ENCODE measurements at places on chromosomes 4 and X.

DNA sequence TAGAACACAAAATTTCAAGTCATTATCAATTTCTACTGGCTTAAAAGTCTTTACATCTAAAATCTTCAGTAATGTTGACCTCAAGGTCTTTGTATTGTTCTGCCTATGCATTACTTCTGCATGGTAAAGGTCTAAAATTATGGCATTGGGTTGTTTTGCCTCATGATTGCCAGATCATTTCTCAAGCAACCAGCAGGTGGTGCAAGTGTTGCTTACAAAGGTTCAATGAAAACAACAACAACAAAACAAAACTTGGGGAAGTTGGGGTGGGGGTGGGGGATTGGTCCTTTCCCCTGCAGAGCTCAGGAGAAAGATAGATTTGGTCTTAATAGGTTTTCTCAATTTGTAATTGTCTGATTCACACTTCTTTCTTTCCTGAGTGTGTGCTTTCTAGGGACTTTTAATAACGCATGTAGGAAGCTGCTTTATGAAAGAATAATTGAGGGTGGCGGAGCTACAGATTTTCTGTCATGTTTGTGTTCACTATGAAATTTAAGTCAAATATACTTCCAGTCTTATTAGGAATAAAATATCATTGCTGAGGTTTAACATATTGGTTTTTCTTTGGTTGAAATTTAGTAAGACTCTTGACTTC is 145.1 kb downstream of the COL4A5 start:
- DNase-seq, result no peak

- no peak for DNase-seq
Observed at GRCh38 chrX:16100673-16101072, 22.7 kb upstream of the GRPR start.

GRCh38 chr4:84803720-84804119 is 162.8 kb downstream of the WDFY3 start:
- DNase-seq, result no peak

GRCh38 chr4:100960232-100960631 is 387.1 kb downstream of the PPP3CA start:
- DNase-seq, result no peak

DNA sequence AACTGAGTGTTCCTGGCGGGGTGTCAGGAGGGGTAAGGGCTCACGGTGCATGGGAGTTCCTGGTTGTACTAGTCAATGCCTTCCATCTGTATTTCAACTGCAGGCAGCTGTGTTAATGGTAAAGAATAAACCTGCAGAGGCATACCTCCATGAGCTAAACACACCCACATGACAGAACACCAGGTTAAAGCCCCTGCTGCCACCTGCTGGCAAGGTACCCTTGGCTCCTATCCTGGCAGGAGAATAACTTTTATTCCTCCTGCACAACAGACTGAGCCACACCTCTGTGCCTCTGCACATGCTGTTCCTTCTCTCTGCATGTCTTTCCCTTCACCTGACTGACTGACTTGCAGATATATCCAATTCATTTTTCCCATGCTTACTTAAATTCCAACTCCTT is 11.1 kb downstream of the ITIH6 start:
- DNase-seq, result no peak

- no peak for DNase-seq
Observed at GRCh38 chr4:169248645-169249044, 22.1 kb downstream of the SH3RF1 start.

DNA sequence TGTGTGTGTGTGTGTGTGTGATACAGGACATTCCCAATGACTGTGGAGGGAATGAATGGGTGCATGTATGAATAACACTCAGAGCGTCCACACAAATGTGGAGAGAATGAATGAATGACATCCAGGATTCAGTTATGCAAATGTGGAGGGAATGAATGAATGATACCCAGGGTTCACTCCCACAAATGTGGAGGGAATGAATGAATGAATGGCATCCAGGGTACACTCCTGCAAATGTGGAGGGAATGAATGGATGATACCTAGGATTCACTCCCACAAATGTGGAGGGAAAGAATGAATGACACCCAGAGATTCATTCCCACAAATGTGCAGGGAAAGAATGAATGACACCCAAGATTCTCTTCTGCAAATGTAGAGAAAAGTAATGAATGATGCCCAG is 36.0 kb upstream of the ASMTL start:
- no peak for DNase-seq

- DNase-seq, result no peak
Observed at GRCh38 chrX:20270562-20270890, 3.8 kb upstream of the RPS6KA3 start.

GRCh38 chrX:110317061-110317819 is 645 bp downstream of the AMMECR1 start:
- no peak for DNase-seq

DNA sequence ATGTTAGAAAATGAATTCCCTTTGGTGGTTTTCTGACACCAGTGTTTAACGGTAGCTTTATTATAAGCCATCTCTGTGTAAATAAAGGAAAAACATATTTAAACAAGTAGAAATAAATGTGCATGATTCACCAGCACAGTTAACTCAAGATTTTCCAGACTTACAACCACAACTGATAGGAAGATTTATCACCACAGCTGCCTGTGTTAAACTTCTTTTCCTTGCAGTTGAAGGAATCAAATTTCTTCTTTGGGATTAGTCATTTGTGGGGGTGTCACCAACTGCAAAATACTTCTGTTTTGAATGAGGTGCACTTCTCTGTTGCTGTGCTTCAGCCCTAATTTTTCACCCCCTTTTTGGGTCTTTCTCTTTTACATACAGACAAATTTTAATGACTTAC is 128.1 kb upstream of the STK26 start:
- no peak for DNase-seq

DNA sequence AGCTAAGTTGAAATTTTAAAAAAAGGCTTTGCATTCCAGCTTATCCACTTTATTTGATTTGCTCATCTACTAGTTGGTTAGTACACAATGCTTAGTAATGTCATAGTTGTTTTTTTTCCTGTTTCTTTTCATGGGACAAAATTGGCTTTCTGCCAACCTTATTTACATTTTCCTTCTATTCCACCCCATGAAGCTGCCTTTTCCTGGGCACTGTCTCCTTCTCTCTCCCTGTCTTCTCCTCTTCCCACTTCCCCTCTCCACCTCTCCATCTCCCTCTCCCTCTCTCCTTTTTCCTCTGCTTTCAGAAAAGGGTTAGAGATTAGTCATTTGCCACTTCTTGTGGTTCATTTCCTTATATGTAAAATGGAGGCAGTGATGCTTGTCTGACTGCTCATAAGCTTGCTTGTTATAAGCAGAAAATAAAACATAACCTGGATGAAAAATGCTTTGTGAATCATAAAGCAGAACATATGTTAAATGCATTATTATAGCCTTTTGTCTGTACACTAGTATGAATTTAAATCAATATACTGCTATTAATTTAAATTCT is 181.9 kb downstream of the CEP135 start:
- no peak for DNase-seq

DNA sequence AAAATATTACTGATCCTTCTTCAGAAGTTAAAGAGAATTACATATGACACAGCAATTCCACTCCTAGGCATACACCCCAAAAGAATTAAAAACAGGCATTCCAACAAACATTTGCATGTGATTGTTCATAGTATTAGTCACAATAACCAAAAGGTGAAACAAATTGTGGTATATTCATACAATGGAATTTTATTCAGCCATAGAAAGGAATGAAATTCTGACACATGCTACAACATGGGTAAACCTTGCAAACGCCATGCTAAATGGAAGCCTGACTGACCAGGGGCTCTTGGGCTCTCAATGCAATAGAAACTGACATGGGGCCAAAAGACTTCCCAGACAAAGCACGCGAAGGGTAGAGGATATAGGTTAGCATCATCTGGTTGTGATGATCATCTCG is 62.1 kb upstream of the S100G start:
- no peak for DNase-seq

DNA sequence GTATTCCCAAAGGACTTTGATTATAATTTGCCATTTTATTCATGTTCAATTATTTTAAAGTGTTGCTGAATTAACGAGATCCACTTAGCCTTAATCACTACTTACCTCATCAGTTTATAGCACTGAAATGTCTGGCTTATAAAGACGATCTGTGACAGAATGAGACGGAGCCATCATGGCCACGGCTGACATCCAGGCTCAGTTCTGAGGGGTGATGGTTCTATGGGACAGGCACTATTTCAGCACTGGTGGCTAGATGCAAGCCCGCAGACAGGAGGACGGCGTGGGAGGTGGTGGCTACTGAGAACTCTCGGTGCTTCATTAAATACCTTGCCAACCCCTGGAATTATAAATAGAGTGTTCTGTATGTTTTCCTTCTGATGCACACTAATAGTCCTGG is 1084.2 kb upstream of the TENM3 start:
- no peak for DNase-seq

GRCh38 chr4:6984612-6985425 is 58.4 kb upstream of the TADA2B start:
- DNase-seq, result no peak

DNA sequence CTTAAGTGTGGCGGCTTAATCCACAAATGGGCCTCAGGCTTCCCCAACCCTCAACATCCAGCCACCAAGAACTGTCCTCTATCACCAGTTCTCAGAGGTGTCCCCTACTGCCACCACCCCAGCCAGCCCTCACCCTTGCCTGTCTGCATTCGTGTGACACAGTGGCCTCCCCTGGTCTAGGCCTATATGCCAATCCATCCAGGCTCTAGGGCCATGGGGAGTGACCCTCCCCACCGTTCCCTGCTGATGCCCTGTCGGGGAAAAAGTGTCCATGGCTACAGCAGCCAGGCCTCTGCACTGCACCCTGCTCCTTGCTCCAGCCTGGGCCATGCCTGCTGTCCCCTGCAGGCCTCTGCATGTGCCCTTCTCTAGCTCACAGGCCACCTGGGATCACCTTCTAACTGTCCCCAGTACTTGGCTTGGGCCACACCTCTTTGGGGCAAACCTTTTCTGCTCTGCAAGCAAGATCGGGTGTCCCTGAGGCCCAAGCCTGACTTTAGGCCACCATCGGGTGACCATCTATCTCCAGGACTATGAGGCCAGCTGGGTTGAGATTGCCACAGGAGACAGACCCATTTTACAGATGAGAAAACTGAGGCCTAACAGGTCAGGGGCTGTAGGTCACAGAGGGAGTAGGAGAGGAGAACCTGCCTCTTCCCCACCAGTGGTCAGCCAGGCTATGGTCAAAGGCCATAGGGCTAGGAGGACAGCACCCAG is 75.8 kb downstream of the JAKMIP1 start:
- DNase-seq, result no peak

DNA sequence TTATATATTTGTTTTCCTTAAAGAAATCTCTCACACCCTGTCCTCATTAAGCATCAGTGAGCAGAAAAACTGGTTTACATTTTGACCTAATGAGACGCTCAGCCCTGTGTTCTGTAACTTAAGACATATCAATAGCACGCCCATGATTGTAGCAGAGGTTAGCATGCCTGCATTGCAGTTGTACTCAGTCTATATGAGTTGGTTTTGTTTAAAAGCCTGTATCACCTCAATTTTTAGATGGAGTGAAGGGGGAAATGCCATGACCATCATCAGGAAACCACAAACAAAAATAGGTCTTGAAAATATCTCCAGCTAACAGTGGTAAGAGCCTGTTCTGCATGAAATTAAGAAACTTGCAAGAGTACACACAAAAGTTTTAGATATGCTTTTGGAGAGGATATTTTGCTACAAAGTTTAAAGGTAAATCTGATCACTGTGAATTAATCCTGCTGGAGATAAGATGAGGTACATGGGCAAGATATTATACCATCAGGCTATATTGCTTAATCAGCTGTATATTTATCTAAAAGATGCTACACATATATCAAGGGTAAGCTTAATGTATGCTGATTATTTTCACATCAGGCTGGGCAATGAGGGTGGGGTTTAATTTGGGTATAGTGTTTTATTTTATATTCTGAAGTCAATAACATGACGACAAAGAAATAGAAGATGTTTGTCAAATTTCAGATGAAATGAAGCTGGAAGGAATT is 13.1 kb upstream of the COQ2 start:
- no peak for DNase-seq

DNA sequence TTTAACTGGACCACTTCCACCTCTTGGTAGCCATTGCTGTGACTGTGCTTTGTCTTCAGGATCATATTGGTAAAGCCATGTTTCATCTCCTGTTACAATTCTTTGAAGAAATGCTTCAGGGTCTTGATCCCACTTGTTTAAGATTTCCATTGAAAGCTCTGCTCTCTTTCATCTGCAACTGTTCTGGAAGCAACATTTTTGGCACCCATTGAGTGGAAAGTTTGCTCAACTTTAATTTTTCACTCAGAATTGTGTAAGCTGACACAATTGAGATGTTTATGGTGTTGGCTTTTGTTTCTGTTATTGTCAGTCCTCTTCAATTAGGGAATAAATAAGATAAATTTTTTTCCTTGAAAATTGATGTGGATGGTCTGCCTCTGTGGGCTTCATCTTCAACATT is 237.4 kb downstream of the MAPK10 start:
- DNase-seq, result no peak

DNA sequence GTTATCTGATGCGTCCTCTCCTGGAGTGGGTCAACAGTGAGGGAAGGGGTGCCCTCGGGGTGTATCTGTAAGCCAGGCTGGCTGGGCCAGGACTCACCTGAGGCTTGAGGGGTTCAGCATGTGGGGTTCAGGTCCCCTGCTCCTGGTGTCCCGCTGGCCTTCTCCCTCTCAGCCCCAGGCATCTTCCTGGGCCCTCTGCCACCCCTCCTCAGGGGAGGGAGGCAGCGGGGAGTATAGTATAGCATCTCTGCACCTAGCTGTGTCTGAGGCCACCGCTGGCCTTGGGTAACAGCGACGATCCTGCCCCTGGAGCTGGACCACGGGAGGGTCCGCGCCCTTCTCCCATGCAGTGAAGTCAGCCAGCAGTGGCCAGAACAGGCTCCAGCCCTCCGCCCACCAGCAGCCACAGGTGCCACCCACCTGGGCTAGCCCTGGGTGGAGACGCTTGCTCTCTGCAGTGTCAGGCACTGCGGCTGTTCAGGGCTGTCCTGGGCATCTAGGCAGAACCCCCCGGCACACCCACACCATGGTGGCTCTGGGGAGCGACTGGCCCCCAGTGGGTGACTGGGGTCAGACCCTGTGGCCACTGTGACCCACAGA is 110.7 kb upstream of the NKX1-1 start:
- DNase-seq, result no peak

- DNase-seq, result no peak
Observed at GRCh38 chr4:55838356-55838755, 15.1 kb upstream of the EXOC1 start.

GRCh38 chr4:82679531-82679930 is 117.7 kb upstream of the TMEM150C start:
- DNase-seq, result no peak

GRCh38 chr4:7254736-7255487 is 62.6 kb downstream of the SORCS2 start:
- no peak for DNase-seq

- no peak for DNase-seq
Observed at GRCh38 chrX:152136312-152136711, 2.1 kb downstream of the MAGEA10 start.

GRCh38 chr4:169270810-169271691 is at the start of gene SH3RF1:
TSS of gene SH3RF1 (minus strand) at chr4:169270956. CDS start at chr4:169269212, 1,744 bp downstream.
- DNase-seq, result no peak

DNA sequence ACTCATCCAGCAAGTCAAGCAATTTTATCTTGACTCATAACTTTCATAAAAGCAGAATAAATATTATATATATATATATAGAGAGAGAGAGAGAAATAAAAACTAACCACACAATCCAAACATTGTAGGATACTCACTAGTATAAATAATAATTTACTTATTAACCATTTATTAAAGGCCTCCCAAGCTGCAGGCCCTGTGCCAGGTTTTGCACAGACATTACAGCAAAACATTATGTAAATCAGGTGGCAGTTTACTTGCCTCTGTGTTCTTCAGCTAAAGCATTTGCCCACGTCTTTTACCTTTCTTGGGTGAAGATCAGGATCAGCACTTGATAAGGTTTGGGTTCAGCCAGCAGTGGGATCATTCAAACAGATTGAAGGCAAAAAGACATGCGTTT is 75.6 kb downstream of the CLDN22 start:
- no peak for DNase-seq

All from cerebellar nuclear complex (tissue), 1 donor.